Right renal pelvis (tissue), 4 donors: ENCODE measurements at places on chromosomes 2 and 18.
A peak's percentile ranks its signal among the peaks of the same experiment; 100 is the strongest.

GRCh38 chr2:235870515-235870914 lies 297.7 kb downstream of the GBX2 start:
- no peak for DNase-seq

DNA sequence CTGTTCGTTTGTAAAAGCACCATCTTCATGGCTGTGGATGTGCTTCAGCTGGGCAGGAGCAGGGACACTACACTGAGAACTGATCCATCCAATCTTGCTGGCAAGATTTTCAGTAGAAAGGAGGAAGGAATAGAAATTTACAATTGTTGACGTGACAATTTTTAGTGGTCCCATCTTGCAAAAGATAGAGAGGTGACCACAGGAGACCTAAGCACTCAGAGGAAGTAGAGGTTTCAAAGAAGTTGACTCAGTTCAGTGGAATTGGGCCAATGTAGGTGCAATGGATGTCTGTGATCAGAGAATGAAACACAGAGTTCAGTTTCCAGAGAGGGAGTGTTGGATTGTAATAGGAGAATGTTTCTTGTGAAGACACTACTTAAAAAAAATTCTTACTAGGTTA lies 1.4 kb downstream of the UGT1A5 start:
- no peak for DNase-seq

- DNase-seq: no peak
These were observed 93.8 kb downstream of the EPB41L3 start for GRCh38 chr18:5449858-5450509.

- DNase-seq: peak; percentile 44
These were observed at the start of gene FECH for GRCh38 chr18:57586251-57587049. TSS of gene FECH (minus strand) at chr18:57586702. CDS start at chr18:57586620, 82 bp downstream.

- DNase-seq: peak; percentile 30
These were observed 14.6 kb downstream of the STRADB start for GRCh38 chr2:201466050-201466675.

GRCh38 chr2:217958206-217958883 lies 44.5 kb downstream of the TNS1 start:
- no peak for DNase-seq

DNA sequence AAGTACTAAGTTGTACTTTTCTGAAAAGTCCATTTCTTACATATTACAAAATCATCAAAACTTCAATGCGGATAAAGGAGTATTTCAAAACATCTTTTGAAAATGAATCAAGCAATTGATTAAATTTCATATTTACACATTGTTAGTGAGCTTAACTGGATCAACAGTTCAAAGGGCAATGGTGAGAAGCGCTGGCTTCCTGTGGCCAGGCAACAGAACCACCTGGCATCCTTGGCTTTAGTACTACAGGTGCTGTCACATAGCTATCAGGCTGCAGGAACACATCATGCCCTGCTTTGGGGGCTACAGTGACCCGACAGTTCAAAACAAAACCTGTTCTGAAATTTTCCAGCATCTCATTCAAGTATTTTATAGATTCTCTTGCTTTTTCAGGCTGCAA lies 59.2 kb downstream of the SMAD2 start:
- no peak for DNase-seq

- no peak for DNase-seq
These were observed 11.0 kb upstream of the CATIP start for GRCh38 chr2:218345491-218346236.

GRCh38 chr18:23532848-23533247 lies 29.5 kb downstream of the RMC1 start:
- DNase-seq: peak; percentile 14

- no peak for DNase-seq
These were observed at the start of gene MLPH for GRCh38 chr2:237486819-237487448. TSS of gene MLPH (plus strand) at chr2:237487251. CDS start at chr2:237493427, 6,176 bp downstream.

- no peak for DNase-seq
These were observed 20.5 kb downstream of the SH2D6 start for GRCh38 chr2:85439025-85439472.

DNA sequence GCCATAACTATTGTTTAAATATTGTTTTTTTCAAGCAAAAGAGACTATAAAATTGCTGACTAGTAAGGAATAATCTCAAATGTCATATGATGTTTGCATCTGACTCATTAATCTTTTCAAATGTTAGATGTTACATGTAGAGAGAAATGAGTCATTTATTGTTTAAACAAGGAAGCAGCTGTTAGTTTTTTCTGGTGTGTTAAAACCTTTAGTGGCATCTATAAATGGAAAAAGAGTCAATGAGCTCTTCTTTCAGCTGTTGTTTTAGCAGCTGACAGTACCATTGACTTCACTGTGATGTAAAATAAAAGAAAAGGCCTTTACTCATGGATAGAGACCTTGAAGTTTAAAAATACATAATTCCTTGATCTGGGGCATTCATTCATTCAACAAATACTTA lies 1.8 kb upstream of the KLHL41 start:
- DNase-seq: no peak

GRCh38 chr2:72442270-72442669 lies 294.6 kb upstream of the CYP26B1 start:
- DNase-seq: no peak

DNA sequence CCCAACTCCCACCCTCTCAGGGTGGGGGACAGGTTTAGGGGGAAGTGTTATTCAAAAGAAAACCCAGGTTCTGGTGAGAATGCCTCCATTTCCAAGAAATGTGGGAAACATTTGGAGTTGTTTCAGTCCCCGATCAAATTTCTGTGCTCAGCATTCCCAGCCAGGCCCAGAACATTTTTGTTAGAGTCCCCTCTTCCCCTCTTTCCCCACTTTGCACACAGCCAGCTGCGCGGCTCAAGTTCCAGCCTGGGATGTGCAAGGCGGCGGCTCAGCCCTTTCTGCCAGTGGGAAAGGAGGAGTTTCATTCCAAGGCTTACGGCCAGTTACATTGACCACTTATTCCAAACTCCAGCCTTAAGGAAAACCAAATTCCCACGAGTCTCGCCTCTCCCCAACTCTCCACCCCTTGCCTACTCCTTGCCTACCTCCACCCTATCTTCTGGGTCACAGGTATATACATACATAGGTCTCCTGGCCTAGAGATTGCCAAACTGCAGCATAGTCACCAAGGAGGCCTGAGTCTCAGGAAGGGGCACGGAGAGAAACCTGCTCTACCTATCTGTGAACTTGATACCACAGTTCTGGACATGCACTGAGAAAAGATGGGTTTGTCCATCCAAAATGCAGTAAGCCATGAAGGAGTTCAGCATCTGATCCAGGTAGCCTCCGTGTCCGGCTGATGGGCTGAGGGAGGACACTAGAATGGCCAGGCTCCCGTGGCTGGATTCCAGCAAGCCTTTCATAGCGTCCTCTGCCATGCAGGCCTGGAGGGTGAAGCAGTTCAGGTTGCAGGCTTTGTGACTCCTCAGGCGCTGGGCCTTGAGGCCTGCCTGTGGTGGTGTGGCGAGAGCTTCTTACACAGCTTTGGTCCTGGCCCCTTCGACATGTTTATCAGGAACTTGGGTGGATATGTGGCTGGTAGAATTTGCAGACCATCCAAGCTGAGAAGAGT lies 154.5 kb downstream of the ZFP36L2 start:
- no peak for DNase-seq

DNA sequence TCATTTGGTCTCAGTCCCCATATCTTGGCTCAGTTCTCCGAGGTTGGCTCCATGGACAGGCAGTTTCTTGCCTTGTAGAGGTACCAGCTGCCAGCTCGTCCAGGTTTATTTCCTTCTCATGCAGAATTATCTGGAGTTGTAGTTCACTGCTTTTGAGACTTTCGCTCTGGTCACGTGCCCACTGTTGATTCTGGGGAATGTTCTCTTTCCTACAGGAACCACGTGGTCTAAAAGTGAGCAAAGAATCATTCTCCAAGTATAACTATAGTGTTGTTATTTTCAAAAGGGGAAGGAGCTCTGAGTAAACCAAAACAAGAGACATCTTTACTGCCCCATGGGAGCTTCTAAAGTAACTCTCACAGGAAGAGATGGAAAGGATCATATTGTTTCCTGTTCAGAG lies 41.2 kb upstream of the RAB27B start:
- no peak for DNase-seq

DNA sequence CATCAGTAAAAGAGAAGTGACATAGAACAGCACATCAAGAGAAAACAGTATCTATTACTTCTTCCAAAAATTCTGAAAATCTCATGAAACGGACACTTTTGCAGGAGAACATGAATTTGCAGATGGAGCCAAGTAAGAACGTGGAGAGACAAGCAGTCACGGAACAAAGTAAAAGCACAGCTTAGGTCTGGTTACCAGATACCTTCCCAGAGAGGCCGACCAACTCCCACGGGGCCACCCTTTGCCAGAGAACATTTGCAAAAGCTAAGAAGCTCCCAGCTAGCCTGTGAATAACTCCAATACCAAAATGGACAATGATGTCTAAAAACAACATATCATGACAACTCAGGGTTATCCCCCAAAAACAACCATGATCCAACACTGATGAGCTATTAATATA lies 38.9 kb downstream of the THAP4 start:
- DNase-seq: no peak

GRCh38 chr2:112694182-112694581 lies 26.6 kb upstream of the NT5DC4 start:
- DNase-seq: no peak

DNA sequence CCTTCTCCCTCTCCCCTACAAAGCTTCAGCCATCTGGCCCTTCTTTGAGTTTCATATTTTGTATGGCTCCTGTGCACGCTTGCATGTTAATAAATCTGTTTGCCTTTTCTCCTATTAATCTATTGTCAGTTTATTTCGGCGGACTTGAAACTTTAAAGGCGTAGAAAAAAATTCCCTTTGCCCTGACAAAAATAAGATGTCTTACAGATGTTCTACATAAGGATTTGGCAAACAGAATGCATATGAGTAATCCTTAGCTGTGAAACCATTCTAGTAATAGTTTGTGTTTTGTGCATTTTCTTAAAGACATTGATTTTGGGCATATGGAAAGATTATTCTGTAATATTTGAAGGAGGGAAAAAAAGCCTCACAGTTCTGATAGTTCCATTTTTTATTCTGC lies 15.0 kb upstream of the BMPR2 start:
- DNase-seq: no peak

GRCh38 chr2:189538402-189538801 lies 42.2 kb downstream of the SLC40A1 start:
- DNase-seq: no peak

GRCh38 chr2:128513116-128513960 lies 194.7 kb upstream of the HS6ST1 start:
- DNase-seq: no peak

GRCh38 chr2:64439194-64439593 lies 14.8 kb upstream of the LGALSL start:
- no peak for DNase-seq

GRCh38 chr2:217477583-217477982 lies 525.2 kb downstream of the TNS1 start:
- DNase-seq: no peak

- no peak for DNase-seq
These were observed 107.0 kb downstream of the GALNT14 start for GRCh38 chr2:31031132-31031706.

GRCh38 chr2:237020090-237020489 lies 65.6 kb upstream of the COPS8 start:
- no peak for DNase-seq

GRCh38 chr18:616380-616995 lies 19.7 kb downstream of the CLUL1 start:
- no peak for DNase-seq

DNA sequence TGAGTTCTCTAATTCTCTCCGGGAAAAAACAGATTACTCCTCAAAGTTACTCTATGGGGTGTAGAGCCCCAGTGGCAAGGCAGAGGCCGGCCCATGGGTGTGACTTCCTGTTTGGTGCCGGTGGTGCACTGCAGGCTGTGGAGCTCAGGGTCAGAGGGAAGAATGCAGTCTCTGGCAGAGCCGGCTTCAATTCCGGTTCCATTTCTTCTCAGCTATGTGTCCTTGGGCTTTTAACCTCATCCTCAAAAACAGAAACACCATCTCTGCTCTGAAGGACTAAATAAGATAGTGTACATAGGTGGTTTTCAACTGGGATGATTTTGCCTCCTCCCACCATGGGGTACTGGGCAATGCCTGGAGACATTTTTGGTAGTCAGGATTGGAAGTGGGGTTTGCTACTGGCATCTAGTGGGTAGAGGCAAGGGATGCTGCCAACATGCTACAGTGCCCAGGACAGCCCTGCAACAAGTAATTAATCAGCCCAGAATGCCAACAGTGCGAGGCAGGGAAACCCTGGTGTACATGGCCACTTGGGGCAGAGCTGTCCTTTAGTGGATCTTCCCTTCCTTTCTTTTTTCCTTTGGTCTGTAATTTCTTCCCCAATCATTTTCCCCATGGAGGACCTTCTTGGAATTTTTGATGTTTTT lies 81.2 kb downstream of the INSIG2 start:
- DNase-seq: no peak

DNA sequence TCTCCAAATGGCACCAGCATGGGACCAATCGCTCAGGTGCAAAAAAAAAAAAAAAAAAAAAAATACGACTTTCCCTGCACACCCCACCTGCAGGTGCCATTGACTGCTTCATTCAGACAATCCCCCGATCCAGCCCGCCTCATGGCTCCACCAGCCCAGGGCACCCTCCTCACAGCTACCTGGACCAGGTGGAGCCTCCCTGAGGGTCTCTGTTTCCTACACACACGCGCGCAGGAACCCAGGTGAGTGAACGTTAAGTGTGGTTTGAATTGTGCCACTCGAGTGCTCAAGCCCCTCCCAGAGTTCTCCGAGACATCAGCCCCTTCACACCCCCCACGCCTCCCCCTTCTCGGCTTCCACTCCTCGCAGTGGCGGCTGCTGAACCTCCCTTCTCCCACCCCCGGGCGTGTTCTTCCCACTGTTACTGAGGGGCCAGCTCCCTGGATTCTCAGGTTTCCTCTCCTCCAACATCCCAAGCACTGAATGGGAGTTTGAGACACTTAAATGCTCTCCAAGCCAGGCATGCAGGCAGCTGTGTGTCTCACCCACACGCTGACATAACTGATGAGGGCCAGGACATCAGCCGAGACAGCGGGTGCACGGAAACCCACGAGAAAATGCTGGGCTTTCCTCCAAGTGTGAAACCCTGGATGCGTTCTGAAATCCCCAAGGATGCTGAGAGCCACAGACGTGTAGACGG lies 88.8 kb upstream of the SNTG2 start:
- DNase-seq: no peak

DNA sequence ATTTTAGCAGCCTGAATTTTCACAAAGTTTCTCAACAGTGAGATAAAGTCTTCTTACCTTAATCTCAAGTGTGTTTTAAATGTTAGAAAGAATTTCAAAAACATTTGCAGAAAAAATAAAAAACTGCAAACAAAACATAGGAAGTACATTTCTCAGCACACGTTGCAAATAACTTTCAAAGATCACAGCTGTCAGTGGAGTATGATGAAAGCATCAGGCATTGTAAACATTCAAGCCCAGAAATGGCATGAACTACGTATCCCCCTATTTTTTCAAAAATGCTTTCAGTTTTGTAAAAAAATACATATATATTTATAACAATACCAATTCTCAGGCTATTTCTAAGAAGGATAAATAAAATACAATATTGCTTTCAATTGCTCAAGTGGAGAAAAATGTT lies 320.6 kb upstream of the TFPI start:
- no peak for DNase-seq
